ENCODE measurements at places on chromosomes 7 and 10.

- no peak for DNase-seq
Observed at GRCh38 chr7:28983396-28984190, 25.5 kb upstream of the TRIL start.

GRCh38 chr10:28276384-28276783, 26.5 kb downstream of the MPP7 start:
- no peak for DNase-seq

DNA sequence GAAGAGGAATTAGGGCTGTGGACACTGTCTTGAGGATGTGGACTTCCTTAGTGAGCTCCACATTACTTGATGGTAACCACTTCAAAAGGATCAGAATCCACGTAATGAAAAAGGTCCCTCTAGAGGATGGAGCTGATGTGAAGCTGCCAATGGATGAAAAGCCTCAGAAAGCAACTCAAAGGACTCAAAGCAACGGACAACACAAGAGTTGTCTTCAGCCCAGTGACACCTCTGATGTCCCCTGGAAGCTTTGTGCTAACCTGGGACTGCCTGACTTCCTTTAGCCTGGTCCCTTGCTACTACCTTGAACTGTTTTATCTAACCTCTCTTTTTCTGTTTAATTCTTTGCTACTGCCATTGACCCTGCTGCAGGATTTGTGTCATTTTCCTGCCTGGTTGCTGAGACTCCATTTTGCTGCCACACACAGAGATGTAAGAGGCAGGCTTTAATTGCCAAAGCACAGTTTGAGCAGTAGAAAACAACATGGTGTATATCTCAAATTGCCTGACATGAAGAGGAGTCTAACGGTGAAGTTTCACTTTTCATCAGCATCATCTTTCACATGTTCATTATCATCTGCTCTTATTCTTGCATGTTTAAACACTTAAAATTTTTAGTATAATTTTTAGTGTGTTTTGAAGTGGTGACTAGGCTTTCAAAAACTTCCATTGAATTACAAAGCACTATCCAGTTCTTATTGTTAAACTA, 11.1 kb upstream of the SGCE start:
- no peak for DNase-seq

- DNase-seq = no peak
Observed at GRCh38 chr7:8327199-8327598, 65.2 kb upstream of the ICA1 start.

- DNase-seq = no peak
Observed at GRCh38 chr7:55144333-55145317, 125.8 kb downstream of the EGFR start.
